ENCODE measurements at places on chromosomes 5 and 9.

DNA sequence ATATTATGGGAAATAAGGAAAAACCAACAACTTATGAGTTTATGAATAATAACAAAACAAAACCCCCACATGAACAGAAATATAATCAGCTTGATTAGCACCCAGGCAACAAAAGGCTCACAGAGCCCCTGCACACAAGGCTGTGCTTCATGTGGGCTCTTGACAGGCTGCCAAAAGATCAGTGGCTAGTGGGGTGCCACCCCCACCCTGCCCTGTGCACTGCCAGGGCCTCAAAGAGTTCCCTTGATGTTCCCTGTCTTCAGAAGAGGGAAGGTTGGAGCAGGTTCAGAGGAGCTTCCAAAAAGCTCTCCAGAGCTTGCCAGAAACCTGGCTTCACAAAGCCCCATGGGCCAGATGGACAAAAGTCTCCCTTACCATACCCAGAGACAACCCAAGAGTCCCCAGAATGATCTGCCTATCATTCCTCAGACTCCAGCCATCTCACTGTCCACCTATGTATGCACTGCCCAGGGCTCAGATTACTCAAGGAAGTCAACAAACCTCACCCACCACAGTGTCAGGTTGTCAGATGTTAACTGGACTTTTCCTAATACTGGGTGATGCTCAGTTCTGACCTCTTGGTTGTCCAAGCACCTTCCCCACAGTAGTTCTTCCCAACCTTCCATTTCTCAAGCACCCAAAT is 87.5 kb downstream of the SIL1 start:
- DNase-seq, result no peak

DNA sequence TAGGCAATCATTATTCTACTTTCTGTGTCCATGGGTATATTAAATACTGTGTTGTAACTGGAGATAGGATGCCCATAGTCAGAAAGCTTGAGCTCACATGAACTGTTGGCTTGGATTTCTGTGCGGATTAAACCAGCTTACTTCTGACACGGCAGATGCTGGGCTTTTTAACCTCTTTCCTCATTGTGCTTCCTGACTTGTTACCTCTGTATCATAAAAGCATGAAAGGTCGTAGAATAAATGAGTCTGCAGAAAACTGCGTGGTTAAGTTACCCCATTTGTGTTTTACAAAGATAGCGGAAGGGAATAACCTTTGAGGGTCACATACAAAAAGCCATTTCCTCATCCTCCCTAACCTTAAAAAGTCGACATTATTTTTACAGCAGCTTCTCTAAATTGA is 199.5 kb upstream of the DMRT1 start:
- no peak for DNase-seq

- DNase-seq, result no peak
These were observed 18.0 kb upstream of the SMC2 start for GRCh38 chr9:104075801-104076753.

GRCh38 chr5:72988769-72989168 is 32.9 kb downstream of the FCHO2 start:
- DNase-seq, result no peak

DNA sequence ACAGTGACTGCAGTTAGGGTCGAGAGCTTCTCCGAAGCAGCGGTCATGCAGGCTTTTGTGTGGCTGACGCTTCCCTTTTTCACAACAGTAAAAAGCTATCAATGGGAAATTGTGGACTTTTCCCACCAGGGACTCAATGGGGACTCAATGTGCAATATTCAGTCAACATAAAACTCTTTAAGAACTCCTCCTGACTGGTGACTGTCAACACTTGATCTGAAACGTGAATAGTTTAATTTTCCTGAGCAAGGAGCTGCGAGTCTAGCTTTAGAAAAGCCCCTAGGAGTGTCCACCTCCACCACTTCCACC is 28.7 kb downstream of the EXOC3 start:
- no peak for DNase-seq

GRCh38 chr9:35960039-35960655 is 2.2 kb upstream of the OR2S2 start:
- no peak for DNase-seq

GRCh38 chr9:100219347-100219746 is 120.3 kb downstream of the INVS start:
- no peak for DNase-seq

DNA sequence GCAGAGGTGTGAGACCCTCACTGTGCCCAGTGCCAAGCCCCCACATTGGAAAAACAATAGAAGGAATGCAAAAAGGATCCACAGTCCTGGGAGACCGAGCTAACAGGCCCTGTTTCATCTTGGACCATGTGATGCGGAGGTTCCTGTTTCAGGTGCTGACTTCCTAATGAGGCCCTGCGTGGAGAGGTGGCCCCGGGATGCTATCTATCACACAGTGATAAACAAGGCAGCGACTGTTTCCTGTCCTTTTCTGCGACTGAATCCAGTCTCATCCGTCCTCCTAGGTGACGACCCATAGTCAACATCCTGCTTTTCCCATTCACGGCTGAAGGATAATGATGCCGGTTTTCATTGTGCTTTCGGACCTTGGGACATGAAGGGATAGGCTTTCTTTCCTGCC is 56.4 kb upstream of the BOD1 start:
- no peak for DNase-seq

GRCh38 chr5:73093943-73094342 is 26.4 kb upstream of the TMEM171 start:
- no peak for DNase-seq

DNA sequence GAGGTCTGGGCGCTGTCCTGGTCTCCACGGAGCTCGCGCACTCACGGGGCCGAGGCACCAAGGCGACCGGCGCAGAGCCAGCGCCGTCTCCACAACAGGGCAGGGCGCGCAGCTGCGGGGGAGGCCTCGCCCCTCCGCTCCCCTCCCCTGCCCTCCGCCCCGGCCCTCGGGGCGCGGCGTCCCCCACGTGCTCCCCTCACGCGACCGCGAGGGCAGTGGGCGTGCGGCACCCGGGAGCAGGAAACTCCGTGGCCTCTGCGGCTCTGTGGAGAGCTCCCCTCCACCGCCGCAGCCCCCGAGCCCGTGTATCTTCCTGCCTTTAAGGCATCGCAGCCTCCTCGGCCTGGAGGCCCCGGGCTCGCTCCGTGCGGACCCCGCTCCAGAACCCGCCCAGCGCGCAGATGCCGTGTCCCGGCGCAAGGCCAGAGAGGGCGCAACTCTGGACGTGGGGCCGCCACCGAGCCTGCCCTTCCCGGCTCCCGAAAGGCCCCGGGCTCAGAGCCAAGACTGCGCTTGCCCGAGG is 708 bp upstream of the TUBB4B start:
- DNase-seq, result peak; percentile 78

GRCh38 chr5:40736103-40736875 is 19.5 kb downstream of the TTC33 start:
- DNase-seq, result peak; percentile 75

DNA sequence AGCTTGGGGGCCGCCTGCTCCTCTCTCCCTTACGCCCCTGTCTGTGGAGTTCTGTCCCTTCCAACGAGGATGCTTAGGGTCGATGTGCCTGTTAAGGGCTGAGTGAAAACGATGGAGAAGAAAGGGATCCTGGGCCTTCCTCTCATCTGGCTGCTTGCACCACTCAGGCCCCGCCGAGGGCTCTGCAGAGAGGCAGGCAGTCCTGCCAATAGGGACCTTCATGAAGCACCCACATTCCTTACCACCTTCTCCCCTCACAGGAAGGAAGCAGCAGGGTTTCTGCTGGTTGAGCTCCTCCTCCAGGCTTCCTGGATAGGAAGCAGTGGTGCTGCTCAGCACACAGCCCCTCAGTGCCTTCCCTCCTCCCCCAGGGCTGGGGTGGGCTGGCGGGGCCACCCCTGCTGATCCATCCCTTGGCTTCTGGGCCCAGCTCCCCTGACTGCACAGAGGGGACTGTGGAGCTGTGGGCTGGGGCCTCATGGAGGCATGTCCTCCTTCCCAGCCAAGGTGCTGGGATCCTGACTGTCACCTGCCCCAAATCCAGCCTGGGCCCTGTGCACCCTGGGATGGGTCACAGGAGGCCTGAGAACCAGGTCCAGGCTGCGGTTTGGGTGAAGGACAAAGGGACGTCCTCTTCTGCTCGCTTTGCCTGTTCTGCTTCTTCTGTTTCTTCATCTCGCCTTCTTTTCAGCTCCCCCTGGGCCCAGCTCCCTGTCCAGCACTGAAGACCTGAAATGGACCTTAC is 50.5 kb downstream of the AHRR start:
- DNase-seq, result no peak

GRCh38 chr5:147397616-147398015 is 112.3 kb downstream of the DPYSL3 start:
- no peak for DNase-seq

GRCh38 chr9:133420392-133420827 is 1.8 kb upstream of the ADAMTS13 start:
- peak; percentile 47 for DNase-seq

GRCh38 chr5:112757468-112758208 is 20.0 kb downstream of the APC start:
- peak; percentile 74 for DNase-seq

- no peak for DNase-seq
These were observed 115.2 kb downstream of the CPLANE1 start for GRCh38 chr5:37133939-37134338.
